ENCODE measurements at places on chromosomes 3 and 15.

DNA sequence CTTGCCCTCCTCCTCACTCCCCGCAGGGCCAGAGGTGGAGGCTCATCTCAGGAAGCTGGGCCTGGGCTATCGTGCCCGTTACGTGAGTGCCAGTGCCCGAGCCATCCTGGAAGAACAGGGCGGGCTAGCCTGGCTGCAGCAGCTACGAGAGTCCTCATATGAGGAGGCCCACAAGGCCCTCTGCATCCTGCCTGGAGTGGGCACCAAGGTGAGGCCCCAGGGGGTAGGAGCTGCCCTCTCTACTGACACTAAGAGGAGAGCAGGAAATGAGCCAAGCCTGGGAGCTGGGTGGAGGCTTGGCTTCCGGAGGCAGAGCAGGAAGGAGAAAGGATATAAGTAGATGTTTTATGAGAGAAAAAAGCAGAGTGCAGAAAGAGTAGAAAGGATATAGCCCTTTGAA, 4.9 kb downstream of the OGG1 start:
- no peak for DNase-seq

DNA sequence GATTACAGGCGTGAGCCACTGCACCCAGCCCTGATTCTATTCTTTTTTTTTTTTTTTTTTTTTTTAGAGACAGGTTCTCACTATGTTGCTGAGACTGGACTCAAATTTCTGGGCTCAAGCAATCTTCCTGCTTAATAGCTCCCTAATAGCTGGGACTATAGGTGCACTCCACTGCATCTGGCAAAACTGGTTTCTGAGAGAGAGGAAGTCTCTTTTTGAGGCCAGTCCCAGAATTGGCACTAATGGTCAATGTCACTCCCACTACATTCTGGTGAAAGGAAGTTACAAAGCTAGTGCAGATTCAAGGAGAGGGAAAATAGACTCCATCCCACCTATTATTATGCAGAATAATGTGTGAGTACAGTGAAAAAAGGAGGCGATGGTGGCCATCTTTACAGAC, 5.8 kb upstream of the TGFBR2 start:
- DNase-seq = no peak

DNA sequence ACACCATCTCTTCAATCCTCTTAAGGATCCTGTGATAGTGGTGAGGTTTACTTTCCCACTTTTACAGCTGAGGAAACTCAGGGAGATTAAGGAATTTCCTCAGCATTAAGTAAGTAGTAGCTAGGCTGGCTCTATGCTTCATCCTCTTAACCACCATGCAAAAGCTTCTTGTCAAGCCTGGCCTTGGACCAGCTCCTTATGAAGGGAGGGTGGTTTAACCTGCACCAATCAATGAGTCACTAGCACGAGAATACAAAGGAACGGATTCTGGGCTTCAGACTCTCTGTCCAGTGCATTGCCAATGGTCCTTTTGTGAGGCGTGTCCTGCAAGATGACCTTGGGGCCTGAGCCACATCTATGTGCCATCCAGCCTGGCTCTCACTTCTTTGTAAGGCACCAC, 202.0 kb upstream of the CFAP20DC start:
- DNase-seq = no peak

DNA sequence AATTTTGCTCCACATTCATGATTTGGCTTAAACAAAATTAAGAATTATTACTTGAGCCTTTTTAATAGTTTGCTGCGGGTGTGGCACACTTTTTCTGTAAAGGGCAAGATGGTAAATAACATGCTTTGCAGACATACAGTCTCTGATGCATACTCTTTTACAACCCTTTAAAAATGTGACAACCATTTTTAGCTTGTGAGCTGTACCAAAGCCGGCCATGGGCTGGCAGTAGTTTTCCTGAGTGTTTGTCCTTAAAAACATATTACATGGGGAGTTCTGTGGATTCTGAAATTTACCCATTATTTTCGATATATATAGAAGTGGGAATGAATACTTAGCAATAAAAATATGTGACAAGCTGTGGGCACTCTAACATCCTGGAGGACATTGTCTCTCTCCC, 163.4 kb downstream of the FNDC3B start:
- no peak for DNase-seq

- no peak for DNase-seq
Observed at GRCh38 chr15:70433586-70434324, 329.6 kb downstream of the UACA start.

GRCh38 chr3:132293251-132293650, 24.0 kb upstream of the ACP3 start:
- no peak for DNase-seq

GRCh38 chr15:58312031-58312430, 119.8 kb upstream of the LIPC start:
- no peak for DNase-seq

Measured in AG09309 (cell line).